Stimulated activated CD4-positive, alpha-beta T cell treated with anti-CD3 and anti-CD28 coated beads, TNF-alpha, amount 100 ng/mL, for 4 hours (primary cell): ENCODE measurements at places on chromosomes 2 and 18.

- no peak for DNase-seq
Observed at GRCh38 chr18:71485611-71486010, 1058.5 kb downstream of the CBLN2 start.

- DNase-seq = no peak
Observed at GRCh38 chr2:129575431-129575830, 404.0 kb upstream of the RAB6C start.

GRCh38 chr2:45778720-45779171 is 127.3 kb downstream of the PRKCE start:
- peak; percentile 55 for DNase-seq

DNA sequence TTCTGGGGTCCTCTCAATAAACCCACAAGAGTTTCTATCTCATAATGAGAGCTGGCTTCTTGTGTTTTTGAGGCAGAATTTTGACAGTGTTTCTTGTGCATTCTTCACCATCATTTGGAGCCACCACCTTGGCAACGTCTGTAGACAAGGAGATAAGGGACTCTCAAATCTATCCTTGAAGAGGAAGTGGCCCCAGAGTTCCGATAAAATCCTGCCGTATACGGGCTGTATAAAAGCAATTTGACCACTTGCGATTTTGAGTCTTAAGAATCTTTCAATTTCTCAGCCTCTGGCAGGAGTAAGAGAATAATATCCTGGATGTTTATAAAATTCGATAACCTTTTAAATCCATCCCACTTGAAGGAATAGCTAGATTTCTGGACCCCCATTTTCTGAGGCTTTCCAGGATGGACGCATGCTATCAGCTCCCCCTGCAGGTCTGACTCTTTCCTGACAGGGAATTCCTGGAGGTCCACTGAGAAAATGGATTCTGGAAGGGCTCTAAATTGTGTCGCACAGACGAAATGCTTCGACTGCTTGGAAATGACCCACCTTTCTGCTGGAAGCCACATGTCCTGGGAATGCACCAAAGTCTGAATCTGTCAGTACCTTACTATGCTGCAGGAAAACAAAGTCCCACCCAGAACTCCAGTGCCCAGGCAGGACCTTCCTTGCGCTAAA is 54.1 kb downstream of the E2F6 start:
- DNase-seq = no peak

DNA sequence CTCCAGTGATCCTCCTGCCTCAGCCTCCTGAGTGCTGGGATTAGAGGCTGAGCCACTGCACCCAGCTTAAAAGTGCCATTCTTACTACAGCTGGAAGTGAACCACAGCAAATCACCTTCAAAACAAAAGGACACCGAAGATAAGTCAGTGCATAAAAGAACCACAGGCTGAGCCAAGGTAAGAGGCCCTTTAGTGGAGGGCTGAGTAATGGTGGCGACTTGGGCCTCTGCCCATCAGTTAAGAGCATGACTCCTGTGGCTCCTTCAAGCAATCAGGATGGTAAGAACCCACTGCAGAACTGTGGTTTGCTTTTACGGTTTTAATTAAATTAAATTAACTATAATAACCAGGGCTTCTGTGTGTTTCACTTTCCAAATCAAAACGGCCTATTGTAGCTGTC is 75.1 kb downstream of the CTAGE1 start:
- no peak for DNase-seq

DNA sequence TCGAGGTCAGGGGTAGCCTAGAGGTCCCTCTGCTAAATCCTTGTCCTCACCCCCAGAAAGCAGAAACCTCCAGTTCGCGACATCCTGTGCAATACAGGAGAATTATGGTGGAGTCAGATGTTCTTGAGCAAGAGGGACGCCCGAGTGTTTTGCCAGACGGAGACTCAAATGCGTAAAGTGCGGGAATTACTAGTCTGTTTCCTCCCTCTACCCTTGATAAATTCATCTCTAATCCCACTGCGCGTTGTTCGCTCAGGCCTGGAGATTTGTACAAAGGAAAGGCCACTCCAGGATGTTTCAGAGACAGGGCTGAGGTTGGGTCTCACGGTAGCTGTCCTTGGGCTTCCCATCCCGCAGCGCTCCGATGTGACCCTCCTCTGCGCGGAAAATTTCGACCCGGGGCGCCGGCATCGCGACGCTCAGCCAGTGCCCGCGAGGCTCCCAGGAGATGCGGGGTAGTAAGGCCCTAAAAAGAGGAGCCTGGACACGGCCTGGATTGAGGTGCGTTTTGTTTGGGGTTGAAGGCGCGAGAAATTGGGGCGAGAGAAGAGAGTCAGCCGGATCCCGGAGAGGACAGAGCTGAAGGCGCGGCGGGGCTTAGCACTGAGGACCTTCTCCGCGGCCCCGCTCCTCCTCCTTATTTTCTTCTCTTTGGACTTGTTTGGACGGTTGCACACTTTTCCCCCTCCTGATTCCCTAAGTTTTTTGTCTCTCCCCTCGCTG is 2.6 kb upstream of the NEUROD1 start:
- DNase-seq = no peak

DNA sequence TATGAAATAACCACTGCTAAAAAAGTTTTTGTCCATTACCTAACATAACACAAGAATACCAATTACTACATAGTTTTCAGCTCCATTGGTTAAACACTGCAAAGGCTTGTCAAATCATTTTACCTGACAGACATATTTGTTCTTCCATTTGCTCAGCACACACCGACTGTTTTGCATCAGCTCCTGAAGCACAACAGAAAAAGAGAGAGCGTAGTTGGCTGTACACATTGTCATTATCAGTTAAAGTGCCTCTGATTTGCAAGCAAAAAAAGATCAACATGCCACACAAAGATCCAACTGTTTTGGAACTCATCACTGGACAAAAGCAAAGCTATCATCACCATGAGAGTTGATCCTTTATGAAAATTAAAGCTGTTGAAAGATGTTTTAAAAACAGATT is 103.8 kb downstream of the WDPCP start:
- no peak for DNase-seq

DNA sequence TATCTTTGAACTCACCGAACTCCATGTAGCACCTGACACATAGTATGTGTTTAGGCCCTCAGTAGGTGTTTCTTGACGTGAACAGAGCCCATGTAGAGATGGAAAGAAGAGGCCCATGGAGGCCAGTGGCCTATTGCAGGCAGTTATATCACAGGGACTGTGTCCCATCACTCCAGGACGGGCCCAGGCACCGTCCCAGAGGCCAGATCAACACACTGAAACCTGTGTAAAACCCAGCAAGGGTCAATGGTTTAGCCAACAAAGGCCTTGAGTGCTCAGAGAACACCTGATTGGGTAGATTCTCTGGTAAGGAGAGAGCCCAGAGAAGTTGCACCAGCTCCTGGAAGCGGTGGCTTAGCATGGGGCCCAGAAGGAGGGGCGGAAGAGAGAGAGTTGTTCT is 82.8 kb downstream of the INHBB start:
- no peak for DNase-seq

GRCh38 chr2:231123362-231123898 is 1.4 kb downstream of the HTR2B start:
- DNase-seq = no peak

DNA sequence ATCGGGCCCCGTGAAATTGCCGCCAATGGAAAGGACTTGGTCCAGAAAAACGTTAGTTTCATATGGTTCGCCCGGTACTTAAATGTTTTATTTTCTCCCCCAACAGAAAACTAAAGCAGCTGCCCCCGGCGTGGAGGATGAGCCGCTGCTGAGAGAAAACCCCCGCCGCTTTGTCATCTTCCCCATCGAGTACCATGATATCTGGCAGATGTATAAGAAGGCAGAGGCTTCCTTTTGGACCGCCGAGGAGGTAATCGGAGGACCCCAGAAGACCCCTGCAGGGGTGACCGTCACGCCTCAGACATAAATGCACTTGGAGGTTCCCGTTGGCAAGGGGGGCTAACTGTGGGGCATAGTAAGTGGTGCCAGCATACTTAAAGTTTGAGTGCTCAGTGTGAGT is 742 bp downstream of the RRM2 start:
- DNase-seq = no peak

DNA sequence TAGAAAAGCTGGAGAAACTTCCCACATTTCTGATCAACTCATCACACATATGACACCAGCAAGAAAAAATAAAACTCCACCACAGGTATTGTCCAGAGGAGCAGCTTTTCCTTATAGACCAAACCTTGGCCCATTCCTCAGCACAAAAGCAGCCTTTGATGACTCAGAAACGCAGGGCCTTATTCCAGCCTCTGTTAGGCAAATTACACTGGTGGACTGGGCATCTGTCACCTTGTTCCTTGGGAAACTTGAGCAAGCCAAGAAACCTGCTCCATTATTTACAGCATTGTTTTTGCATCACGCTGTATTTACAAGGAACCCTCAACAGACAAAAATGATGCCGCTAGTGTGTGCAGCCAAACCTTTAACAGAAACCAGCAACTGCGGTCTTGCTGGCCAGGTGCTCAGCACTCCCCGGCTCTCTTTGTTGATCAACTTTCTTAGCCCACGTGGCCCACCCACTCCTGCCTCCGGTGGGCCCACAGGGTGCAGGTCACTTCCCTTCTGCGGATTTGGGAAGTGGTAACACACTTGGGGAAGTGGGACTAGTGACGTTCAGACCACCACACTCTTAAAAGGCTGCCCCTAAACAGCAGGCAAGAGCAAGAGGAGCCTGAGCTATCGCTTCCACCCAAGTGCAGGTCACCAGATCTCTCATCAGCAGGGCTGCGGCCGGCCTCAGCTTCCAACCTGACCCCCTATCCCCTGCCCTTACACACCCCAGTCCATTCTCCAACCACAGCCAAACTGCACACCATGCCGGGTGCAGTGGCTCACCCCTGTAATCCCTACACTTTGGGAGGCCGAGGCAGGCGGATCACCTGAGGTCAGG is 1.5 kb downstream of the AP1S3 start:
- no peak for DNase-seq

GRCh38 chr18:5824370-5824984 is 70.8 kb downstream of the TMEM200C start:
- DNase-seq = no peak

DNA sequence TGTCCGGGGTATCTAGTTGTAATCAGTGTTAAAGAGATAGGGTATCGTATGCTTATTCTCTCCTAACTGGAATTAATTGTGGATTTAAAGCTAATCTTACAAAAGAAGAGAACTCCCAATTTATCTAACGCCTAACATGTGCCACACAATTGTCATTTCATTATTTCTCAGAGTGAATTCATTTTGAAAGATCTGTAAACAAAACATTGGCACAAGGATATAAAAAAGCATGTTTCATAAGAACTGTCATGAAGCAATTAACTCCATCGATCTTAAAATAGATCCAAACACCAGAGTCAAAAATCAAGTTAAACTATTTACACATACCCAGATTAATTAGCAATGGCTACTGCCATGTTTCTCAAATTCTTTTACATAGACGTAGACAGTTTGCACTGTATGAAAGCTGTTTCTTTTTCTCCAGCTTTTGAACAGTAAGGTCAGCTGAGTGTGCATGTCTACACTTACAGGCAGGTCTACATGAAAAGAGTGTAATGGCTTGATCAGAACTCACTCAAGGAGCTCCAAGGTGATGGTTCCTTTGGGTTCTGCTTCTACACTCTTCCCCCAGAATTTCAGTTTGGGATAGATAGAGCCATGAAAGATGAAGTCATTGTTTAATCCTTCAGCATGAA is 38.8 kb downstream of the CABYR start:
- DNase-seq = no peak

- DNase-seq = no peak
Observed at GRCh38 chr18:63464434-63464833, 12.3 kb upstream of the SERPINB5 start.

DNA sequence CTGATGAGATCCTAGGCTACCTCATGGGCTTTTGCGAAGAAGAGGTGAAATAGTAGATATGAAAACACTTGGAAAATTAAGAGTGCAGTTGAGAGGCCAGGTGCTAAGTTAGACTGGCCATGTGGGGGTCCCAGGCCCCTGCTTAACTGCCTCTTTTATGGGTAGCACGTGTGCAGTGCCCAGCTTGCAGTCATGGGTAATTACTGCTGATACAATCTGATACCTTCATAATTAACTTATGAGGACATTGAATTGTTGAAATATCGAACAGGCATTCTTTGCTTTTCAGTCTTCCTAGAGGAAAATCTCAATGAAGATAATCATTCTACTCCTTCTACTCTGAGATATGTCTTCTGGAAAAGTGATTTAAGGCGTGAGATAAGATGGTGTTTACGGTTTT is 11.6 kb downstream of the TRAF3IP1 start:
- DNase-seq = no peak

GRCh38 chr2:85665264-85665937 is 2.6 kb downstream of the SFTPB start:
- DNase-seq = no peak

DNA sequence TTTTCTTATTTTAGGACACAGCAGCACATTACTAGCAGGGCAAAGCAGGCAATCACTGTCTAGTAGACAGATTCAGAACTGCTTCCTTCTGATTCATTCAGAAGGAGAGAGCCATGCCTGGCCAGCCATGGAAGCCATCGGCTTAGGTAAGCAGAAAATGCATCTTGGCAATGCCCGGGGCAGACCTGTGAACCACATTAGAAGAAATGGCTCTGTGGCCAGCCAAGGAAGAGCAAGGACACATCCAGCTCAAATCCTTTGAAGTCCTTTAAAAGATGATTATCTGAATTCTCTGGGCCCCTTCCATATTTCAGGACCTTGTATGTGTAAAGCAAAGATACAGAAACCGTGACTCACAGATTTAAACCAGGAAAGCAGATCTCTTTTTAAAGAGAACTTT is 227.4 kb downstream of the PID1 start:
- DNase-seq = no peak
